ENCODE measurements at places on chromosomes 5 and 9.

DNA sequence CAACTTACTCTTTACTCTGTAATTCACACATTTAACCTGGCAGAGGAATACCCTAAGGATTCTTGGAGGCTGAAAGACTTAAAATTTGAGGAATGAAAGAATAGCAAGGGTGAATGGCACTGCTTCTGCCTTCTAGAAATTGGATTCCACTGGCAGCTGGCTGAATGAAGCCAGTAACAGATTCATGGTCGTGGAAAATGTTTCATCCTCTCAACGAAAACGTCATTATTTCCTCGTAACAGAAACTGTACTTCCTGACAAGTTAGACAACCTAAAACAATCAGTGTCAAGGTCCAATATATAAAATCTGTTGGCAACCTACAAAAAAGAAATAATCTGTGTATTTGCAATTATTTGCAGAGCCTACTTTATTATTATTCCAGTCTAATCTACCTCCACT, 39.7 kb downstream of the BNC2 start:
- no peak for DNase-seq

- no peak for DNase-seq
Observed at GRCh38 chr5:14510156-14510734, 71.3 kb upstream of the OTULINL start.

GRCh38 chr9:115978091-115978490, 175.5 kb upstream of the PAPPA start:
- no peak for DNase-seq

DNA sequence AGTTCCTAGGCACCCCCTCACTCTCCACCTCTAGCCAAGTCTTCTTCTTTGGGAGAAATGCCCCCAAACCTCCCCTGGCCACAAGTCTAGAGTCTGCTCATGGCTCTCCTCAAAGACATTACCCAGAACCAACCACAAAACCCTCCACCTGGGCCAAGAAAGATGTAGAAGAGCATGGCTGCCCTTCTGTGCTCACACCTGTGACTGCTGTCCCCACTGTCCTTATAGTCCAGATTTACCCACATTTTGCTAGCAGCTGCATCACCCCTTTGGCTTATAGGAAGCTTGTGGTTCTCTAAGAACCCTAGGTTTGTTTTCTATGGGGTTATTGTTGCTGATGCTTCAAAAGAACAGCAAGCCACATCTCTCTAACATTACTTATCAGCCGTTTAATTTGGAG, 6.1 kb upstream of the GABBR2 start:
- DNase-seq, result no peak

GRCh38 chr9:111099199-111100008, 61.1 kb upstream of the LPAR1 start:
- no peak for DNase-seq

DNA sequence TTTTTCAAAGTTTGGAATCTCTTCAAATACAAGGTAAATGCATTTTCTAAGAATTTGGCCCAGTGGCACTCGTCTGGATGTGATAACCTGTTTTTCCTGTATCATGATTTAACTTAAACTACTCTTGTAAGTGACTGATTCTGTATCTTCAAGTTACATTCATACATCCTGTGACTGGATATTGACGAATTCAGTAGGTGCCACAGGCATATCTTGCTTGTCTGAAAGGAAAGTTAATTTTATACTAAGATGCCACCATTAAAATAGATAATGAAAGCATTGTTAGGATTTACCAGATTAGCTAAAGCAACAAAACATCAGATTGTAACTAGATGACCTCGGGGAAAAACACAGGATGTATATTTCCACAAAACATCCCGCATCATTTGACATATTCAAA, 175.3 kb upstream of the ZNF608 start:
- no peak for DNase-seq
